Suprapubic skin (tissue), 4 donors: ENCODE measurements at places on chromosomes 12 and 14. TPM values are rescaled to one million over a fixed set of nuclear protein-coding genes. Genes with fewer than 3 reads are reported as not detected.

GRCh38 chr12:47819138-47819895 lies 386 bp downstream of the HDAC7 start:
- peak; percentile 88 for DNase-seq

LRRIQ1 gene
- total RNA-seq: not detected

PLEKHG7 gene
- not detected for total RNA-seq

GRCh38 chr12:124603100-124603541 lies 35.7 kb upstream of the NCOR2 start:
- DNase-seq: no peak

LPAR5 gene
- 9.2 TPM for total RNA-seq

DNA sequence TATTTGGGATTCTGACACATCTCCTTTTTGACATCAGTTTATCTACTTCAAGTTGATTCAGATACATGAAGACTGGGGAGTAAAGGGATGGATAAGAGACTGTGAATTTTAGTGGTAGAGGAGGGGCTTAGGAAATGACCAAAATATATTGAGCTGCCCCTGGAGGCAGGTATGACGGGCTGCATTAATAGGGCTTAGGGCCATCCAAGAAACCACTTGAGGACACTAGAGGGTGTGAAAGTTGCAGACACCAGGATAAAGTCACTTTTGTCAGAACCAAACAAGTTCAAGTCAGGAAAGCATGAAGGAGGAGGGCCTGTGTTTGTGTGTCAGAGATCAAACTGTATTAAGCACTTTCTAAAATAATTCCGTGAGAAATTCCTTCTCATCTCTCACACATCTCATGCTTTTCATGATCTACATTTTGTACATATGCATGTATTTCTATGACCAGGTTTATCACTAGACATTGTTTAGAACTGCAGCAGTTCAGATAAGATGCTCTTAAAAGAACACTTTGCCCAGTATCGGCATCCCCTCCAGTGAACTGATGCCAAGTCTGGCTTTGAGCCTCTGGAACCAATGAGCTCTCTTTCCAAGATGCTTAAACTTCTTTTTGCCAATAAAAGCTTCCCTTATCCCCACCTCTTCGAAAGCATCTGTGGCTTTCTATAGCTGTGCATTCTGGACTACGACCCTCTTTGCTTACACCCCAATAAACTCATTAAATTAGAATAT lies 136.9 kb downstream of the SLC38A1 start:
- no peak for DNase-seq

NOS1 gene
- total RNA-seq: 10.7 TPM
